ENCODE measurements at places on chromosomes 5 and 9.

DNA sequence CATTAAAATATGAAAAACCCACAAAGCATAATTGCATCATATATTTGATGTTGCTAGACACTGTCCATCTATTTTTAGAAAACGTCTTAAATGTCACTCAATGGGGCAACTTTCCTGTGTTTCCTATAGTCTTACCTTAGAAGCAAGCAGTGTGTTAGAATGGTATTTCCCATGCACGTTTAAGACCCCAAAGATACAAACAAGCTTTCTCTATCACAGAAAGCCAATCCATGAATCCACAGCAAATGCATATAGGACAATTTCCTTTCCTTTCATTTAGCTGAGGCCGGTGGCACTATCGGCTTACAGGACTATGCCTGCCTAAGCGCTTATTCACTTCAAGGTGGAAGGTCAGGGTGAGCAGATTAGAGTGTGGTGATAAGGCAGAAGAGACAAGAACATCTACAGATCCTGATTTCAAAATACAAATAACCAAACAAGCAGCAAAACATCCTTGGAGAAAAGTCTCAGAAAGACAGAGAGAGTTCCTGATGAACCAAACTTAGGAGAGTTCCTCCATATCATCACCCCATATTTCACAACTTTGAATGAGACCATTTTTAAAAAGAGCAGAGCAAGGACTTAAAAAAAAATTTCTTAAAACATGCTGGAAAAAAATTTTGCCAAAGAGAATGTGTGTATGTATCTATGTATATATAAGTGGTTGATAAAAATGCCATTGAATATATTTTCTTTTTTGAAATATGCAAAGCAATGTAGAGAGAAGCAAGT, 57.2 kb downstream of the MEF2C start:
- no peak for DNase-seq

DNA sequence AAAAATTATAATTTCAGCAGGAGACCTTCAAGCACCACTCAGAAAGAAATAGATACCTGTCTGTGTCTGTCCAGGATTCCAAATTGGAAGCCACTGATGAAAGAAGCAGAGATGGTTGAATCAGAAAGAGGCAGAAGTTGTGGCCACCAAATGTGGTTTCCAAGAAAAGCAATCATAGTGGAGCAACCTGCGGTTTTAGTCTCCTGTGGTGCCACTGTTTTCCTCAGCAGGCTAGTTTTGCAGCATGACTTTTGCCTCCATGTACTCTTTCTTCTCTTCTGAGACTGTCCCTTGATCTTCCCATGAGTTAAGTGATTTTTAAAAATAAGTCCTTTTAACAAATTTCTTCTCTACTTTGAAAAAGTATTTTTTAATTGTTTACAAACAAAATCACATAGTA, 535.8 kb downstream of the CYLC2 start:
- no peak for DNase-seq

- DNase-seq: no peak
Observed at GRCh38 chr9:113888336-113888735, 12.2 kb downstream of the ZNF618 start.

DNA sequence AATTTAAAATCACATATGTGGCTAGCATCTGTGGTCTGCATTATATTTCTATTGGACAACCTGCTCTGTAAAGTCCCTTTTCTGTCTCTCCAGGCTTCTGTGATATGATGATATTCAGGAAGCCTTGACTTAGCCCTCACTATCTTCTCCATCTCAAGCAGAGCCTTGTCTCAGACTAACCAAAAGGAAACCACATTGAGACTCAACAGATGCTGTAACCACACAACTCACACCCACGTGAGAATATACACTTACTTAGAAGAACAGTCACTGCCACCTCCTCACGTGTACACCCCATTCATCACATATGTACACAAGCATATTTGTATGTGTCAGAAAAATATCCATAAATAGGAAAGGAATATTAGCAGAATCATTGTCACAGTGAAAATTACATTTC, 33.6 kb downstream of the HTR4 start:
- no peak for DNase-seq

DNA sequence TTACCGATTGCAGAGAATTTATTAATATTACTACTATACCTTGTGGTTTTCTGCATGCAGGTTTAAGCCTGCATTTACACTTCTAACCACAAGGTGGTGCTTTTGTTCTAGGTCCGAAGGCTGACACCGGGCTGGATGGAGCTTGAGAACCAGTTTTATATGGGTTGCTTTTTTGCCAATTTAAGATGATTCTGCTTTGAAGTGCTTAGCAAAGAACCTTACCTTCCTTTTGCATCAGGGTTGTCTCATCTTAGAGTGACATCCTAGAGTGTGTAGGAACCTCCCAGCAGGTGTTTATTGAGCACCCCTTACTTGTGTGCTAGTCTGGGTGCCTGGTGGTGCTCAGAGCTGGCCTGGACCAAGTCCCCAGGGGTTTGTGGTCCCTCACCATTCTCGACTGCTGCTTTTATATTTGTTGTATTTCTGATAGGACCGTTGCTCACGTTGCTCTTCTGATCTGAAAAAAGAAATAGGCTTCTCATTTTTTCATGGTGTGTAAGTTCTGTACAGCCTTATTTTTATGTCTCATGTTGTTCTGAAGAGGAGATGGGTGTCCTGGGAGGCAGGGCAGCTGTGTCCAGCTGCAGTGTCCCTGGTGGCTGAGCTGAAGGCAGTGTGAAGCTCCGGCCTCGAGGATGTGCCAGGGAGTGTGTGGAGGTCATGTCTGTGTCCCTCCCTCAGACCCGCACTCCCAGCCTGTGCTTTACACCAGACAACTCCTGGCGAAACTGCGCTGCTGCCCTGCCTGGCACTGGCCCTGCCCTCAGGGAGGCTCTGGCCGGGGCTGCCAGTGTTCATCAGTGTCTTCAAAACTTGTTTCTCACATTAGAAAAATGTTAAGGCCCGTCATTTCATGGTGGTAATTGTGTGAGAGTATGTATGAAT, 54.3 kb downstream of the EHMT1 start:
- DNase-seq: peak; percentile 68

GRCh38 chr5:93930098-93930497, 188.7 kb upstream of the POU5F2 start:
- DNase-seq: no peak

DNA sequence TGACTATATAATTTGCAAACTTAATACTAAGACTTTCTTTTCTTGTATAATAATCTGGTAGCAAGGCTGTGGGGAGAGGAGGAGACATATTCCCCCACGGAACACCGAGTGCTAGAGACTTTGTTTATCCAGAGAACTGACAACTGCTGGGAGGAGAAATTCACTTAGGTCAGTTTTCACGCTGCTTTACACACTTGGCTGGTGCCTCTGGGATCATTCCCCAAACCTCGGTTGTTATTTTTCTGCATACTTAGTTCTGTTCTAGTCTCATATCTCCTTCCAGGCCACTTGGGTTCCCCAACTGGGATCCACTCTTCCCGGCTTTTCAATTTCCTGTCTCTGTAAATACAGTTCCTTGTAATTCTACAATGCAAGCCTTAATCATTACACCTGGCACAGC, 238.2 kb upstream of the ADAMTS16 start:
- DNase-seq: no peak

DNA sequence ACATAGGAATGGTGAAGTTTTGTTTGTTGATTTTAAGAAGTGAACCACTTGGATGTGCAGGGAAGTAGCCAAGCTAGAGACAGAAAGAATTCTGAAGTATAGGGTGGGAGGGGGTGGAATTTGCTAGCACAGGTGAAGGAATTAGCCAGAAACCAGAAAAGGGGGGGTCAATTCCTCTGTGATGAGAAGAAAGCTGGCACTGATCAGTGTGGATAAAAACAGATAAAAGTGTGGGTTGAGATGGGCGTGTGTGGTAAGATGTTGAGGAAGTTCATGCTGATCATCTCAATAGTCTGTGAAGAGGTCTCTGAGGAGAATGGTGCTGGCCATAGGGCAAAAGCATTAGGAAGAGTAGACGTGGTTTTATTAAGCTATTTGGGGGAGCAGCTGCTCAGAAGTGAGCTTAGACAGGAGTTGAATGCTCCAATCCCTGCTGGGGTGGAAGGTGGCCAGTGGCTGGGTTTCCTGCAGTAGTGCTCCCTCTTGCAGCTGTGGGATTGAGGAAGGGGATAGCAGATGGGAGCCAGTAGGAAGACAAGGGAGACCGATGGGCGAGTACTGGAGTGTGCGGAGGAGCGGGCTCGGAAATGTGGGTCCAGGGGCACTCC, 88.7 kb upstream of the ELL2 start:
- DNase-seq: no peak

DNA sequence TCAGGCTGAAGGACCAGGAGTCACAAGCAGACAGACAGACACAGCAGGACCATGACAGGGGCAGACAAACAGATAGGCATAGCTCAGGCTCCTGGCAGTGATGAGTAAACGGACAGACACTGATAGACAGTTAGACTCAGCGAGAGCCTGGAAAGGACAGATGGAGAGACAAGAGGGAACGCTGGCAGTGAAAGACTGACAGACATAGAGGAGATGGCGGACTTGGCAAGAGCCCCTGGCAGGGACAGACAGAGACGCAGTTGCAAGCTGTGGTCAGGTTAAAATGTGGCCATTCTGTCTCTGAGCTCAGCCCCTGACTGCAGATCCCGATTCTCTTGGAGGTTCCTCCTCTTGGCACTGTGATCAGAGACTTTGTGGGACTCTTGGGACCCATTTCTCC, 13.6 kb downstream of the CSF2 start:
- DNase-seq: no peak

- DNase-seq: no peak
Observed at GRCh38 chr5:181211208-181211607, 6.2 kb upstream of the TRIM7 start.

- no peak for DNase-seq
Observed at GRCh38 chr5:56833325-56833724, 18.0 kb downstream of the MAP3K1 start.

GRCh38 chr5:141777130-141777529, 95.1 kb upstream of the ARAP3 start:
- DNase-seq: no peak

DNA sequence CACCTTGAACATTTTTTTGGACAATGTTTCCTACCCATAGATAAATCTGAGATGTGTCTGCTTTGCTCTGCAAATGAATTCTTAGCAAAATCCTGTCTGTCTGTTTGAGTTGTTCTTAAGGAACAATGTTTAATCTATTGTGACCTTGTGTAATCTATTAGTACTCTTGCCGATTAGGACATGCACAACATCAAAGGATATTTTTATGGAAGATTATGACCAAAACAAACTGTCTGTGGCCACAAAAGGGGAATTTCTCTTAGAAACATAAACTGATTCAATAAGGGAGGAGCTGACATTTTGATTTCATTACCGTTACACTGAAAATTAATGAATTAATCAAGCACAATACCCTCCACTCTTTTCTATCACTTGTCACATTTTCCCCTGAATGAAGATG, 323.0 kb upstream of the PRR16 start:
- no peak for DNase-seq

GRCh38 chr9:120510816-120511215, 69.2 kb downstream of the CDK5RAP2 start:
- no peak for DNase-seq

GRCh38 chr9:134944351-134944802, 26.7 kb upstream of the FCN1 start:
- DNase-seq: no peak

All from T-helper 2 cell (primary cell).